Stimulated activated memory B cell treated with anti-CD40 and anti-IgM and Interleukin-4, amounts not matched to agents 10 μg/mL and 1 μg/mL and 100 μg/mL, for 72 hours (primary cell): ENCODE measurements at places on chromosomes 5 and 9.

DNA sequence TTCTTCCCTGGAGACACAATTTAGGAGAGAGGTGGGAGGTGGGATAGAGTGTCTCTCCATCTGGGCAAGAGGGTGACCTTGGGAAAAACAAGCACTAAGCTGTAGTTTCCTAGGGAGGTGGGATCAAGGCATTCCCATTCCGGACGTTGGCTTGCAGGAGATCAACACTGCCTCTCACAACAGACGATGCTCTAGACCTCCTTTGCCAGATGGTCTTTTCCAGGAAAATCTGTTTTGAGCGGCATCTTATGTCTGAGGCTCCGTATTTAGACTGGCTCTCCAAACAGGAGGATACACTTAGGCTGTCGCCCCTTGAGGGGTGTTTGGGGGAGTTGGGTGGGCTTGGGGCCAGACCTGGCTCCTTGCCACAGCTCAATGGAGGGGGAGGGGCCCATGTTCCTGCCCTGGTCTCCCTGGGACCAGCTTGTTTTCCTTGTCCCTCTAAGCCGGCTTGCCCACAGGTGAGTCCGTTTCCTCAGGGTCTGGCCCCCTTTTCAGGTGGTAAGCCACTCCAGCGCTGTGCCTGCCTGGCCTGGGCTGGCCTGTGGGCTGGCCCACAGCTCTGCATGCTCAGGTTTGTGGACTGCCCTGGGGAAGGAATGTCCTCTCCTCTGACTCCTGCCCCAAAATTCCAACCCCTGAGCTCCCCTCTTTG, 2.4 kb downstream of the PSD2 start:
- ATAC-seq, result no peak

- ATAC-seq, result no peak
Observed at GRCh38 chr9:36865731-36866635, 168.1 kb downstream of the PAX5 start.

- no peak for ATAC-seq
Observed at GRCh38 chr5:61416010-61416409, 84.0 kb downstream of the ZSWIM6 start.

- ATAC-seq, result no peak
Observed at GRCh38 chr5:81556809-81557208, 162.9 kb upstream of the ACOT12 start.

DNA sequence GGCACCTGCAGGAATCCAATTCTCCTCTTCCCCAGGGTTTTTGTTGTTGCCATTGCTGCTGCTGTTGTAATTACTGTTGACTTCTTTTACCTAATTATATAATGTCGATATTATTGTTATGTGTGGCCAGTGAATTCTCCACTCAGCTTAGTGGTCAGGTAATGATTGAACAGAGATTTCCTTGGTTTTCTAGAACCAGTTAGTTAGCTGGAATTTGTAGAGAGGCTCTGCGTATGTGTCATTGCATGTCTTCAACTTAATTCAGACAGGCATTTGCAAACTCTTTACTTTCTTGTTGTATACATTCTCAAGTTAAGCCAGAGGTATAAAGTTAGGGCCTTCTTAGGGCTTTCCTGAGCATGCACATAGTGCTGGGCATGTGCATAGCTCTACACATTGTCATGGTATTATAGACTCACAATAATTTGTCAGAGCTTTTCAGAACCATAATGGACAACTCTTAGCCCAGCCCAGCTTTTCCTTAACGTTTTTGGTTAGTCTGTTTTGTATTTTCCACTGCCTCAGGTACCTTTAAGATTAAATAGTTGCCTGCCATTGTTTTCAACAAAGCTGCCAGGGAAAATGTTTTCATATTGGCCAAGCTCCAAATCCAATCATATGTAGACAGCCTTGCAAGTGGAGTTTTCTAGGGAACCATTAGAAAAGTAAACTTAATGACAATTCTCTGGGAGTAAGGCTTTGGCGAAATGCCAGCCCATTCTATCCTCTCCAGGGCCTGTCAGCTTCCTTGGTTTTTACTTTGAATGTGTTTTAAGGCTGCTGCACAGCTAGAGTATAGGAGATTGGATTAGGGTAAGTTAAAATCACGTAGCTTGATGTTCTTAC, 68.1 kb downstream of the UBE2R2 start:
- ATAC-seq, result no peak

DNA sequence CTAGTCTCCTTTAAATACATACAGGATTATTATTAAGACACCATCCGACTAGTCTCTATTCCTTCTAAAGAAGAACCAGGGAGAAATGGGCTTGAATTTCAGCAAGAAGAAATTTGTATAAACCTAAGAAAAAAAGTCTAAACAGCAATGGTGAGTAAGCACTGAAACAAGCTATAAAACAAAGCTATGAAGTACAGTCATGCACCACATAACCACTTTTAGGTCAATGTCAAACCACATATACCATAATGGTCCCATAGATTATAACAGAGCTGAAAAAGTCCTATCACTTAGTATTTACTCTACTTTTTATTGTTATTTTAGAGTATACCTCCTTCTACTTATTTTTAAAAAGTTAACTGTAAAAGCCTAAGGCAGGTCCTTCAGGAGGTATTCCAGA, 102.0 kb upstream of the NFIB start:
- no peak for ATAC-seq

DNA sequence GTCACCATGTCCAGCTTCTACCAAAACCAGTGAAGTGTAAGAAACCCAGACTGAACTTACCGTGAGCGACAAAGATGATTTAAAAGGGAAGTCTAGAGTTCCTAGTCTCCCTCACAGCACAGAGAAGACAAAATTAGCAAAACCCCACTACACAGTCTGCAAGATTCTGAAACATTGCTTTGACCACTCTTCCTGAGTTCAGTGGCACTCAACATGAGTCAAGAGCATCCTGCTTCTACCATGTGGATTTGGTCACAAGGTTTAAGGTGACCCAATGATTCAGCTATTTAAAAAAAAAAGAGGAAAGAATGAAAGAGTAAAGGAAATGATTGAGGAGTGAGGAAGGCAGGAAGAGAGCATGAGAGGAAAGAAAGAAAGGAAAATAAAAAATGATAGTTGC, 19.8 kb downstream of the IL7R start:
- no peak for ATAC-seq

DNA sequence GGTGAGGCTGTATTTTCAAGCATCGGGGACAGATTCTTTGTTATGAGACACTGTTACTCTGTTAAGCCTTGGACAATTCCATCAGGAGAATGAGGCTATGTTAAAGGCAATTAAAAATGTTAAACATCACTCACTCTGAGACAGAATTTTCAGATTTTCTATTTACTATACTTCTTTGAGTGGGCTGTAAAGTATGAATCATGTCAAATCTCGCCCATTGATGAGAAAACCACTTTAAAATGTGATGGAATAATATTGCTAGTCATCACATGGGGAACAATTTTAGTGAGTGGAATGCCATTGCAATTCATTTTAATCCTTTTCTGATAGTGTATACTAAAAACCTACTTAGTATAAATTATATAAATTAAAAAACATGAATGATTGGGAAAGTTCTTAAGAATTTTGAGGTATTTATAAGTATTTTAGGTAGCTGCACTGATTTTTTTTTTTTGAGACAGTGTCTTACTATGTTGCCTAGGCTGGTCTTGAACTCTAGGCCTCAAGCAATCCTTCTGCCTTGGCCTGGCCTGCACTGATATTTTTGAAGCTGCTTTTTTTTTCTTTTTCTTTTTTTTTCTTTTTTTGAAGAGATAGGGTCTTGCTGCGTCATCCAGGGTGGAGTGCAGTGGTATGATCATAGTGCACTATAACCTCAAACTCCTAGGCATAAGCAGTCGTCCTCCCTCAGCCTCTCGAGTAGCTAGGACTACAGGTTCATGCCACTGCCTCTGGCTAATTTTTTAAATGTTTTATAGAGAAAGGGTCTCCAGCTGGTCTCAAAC, 73.2 kb downstream of the KIAA1958 start:
- ATAC-seq, result no peak

GRCh38 chr9:4318741-4319140, 18.9 kb upstream of the GLIS3 start:
- no peak for ATAC-seq

- no peak for ATAC-seq
Observed at GRCh38 chr5:115435778-115436712, 108.5 kb downstream of the FEM1C start.

DNA sequence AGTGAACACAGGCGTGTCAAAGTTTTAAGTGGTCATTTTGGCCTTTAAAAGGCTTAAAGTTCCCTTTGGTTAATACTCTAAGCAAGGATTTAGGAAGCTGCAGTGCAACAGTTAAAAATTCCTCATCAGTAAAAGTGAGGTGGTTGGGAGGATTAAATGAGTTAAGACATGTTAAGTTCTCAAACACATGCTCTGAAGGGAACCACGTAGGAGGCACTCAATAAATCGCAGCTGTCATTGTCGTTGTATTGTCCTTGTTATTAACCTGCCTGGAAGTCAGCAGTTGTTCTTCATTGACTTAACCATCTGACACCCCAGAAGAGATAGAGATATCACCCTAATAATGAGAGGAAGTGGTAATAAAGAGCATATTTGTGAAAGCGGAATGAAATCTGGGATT, 247.5 kb downstream of the MARCHF11 start:
- no peak for ATAC-seq

GRCh38 chr5:34789021-34789531, 49.9 kb upstream of the TTC23L start:
- no peak for ATAC-seq

DNA sequence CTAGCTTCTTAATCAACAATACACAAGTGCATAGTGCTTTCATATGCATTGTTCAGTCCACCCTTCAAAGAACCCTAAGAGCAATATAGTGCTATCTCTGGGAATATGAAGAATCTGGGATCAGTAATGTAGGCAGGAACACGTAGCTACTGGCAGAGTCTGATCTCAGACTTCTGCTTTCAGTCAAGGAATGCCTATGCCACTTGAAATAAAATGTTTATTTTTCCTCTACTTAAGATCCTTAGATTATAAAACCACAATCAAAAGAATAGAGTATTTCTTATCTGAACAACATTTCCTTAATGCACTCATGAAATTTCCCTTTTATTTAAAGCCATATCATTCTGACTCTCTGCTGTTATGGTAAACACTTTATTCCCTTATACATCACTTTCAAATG, 1407.8 kb upstream of the C9orf72 start:
- no peak for ATAC-seq

GRCh38 chr5:170519549-170519948, 15.7 kb downstream of the KCNIP1 start:
- ATAC-seq, result no peak

- ATAC-seq, result no peak
Observed at GRCh38 chr9:110978516-110978915, 59.8 kb downstream of the LPAR1 start.

DNA sequence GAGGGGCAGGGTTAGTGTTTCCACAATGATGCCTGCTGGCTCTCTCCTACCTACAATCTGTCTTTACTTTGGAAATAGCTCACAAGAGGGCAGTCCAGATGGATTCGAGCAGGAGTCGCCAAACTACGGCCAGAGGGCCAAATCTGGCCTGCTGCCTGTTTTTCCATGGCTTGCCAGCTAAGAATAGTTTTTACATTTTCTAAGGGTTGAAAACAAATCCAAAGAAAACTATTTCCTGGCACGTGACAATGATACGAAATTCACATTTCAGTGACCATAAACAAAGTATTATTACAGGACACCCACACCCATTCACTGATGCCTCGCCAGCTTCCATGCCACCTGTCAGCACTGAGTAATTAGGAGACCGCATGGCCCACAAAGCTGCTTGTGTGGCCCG, 162.9 kb upstream of the WWC1 start:
- ATAC-seq, result no peak

DNA sequence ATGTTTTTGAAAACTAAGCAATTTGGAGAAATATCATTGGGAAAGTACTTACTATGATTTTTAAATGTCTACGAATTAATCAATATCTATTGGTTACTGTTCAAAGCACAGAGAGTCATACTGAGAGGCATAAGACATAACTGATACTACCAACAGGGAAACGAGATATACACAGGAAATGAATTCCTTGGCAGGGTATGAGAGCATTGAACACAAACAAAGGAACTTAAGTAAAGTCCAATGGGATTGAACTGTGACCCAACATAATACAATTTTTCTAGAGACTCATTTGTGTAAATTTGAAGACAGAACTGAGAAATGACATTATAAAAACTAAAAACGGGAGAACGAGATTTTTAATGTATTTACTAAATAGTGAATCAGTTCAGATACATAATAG, 1.3 kb upstream of the ITGA1 start:
- ATAC-seq, result no peak

DNA sequence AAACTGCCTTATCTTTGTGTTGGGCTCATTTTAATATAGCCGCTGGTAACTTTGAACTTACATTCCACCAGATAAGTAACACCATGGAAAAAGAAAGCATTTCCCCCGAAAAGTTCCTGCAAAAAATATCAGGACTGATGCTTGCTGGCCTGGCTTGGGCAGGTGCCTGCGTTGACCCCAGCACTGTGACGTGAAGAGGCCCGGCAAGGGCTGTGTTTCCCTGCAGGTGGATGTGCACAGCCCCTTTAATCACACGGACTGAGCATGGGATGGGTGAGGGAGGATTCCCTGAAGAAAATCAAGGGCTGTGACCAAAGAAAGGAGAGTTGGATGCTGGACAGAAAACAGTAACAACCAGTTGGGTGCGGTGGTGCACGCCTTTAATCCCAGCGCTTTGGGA, 138.2 kb downstream of the NSG2 start:
- ATAC-seq, result no peak

DNA sequence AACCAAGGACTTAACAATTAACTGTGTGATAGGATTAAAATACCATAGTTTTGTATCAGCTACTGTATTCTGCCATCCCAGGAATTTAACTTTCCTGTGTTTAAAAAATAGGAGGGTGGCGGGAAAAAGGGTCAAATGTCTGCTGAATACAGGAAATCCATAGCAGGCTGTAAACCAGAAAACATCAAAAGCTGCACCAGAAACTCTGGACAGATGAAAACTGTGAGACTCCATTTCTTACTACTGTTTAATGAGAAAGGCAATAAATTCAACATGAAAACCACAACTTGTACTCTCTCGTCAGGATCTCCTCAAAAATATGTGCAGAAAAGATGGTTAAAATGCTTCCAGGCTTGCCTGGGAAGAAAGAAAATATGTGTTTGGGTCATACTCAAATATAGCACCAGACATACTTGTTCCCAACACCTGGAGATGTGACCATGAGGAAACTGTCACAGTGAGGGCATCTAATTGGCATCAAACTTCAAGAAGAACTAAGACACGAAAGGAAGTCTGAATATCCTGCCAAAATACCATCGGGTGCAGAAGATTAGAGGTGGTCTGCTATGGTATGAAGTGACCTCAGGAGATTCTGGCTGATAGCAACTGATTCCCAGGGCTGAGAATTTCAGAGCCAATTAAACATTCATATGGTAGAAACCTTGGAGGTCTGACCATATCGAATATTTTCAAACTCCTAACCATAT, 164.7 kb upstream of the TARS1 start:
- ATAC-seq, result no peak
